ENCODE measurements at places on chromosomes 2 and 18.

DNA sequence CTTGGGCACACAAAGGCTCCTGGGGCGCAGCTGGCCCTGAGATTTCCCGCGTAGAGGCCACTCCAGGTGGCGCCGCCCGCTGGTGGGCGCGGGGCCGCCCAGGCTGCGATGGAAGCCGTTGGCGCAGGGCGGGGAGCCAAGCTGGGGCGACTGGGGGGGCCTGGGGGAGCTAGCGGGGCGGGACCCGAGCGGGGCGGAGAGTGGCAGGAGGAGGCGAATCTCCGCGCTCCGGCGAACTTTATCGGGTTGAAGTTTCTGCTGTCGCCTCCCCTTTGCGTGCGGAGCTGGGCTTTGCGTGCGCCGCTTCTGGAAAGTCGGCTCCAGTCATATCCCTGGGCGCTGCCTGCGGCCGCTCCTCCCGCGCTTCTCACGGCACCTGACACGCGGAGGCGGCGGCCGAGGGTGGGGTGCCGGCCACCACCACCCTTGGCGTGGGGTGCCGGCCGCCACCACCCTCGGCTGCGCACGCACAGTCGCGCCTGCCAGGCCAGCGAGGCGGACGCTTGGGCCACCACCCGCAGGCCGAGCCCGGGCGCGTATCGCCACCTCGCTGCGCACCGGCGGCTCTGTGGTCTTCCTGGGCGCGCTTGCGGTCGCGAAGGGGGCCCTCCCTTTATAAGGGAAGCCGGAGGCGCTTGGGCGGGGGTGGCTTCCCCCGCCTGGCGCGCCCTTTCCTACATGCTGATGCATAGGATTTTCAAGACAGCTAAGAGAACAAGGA is 919 bp upstream of the CYP1B1 start:
- DNase-seq = peak; percentile 76

DNA sequence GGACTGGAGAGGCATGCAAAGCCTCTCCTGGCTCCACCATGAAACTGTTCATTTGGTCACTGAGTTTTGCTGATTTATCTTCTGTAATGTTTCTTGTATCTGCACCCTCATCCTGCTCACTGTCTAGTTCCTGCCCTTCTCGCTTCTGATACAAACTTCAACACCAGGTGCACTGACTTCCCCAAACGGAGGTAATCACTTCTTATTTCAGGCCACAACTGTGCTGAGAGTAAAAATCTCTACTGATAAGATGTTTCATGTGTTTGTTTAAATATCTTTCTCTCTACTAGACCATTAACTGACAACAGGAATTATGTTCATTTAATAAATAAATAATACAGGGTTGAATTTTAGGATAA is 10.9 kb upstream of the NT5C1B start:
- DNase-seq = no peak

- no peak for DNase-seq
Measured at GRCh38 chr2:233418761-233419546, 64.7 kb downstream of the DGKD start.

GRCh38 chr2:199228887-199229819 is 228.6 kb downstream of the SATB2 start:
- peak; percentile 4 for DNase-seq

DNA sequence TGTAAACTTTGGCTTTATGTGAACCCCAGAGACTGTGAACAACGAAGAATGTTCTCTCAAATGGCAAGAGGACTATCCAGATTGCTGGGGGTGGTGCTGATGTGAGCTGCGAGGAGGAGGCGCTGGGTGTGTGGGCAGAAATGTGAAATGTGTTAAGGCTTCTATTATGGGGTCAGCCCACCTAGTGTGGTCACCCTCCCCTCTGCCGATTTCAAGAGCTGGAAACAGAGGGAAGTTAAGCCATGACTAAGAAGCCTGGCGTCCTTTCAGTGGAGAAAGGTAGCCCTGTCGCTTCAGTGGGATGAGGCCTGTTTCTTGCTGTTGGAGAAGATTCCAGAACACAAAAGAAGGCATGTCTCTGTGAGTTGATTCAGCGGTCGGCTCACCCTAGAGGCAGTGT is 89.0 kb upstream of the KCTD1 start:
- DNase-seq = no peak
